Hematopoietic multipotent progenitor cell treated with erythropoietin and hydrocortisone succinate and interleukin-3 and kit ligand, for 8 days (in vitro differentiated cells): ENCODE measurements at places on chromosomes 13 and 19.

GRCh38 chr19:41217741-41218140 is 1.3 kb upstream of the AXL start:
- DNase-seq, result no peak

DNA sequence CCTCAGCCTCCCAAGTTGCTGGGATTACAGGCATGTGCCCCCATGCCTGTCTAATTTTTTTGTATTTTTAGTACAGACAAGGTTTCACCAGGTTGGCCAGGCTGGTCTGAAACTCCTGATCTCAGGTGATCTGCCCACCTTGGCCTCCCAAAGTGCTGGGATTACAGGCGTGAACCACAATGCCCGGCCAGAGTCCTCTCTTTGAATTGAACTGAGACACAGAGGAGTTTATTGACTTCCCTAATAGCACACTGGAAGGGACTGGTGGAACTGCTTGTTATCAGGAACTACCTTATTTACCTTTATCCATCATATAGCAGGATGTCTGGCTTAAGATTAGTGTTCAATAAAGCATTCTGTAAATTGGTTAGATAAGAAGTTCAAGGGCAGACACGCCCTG is 613.8 kb downstream of the EFNB2 start:
- DNase-seq, result no peak

DNA sequence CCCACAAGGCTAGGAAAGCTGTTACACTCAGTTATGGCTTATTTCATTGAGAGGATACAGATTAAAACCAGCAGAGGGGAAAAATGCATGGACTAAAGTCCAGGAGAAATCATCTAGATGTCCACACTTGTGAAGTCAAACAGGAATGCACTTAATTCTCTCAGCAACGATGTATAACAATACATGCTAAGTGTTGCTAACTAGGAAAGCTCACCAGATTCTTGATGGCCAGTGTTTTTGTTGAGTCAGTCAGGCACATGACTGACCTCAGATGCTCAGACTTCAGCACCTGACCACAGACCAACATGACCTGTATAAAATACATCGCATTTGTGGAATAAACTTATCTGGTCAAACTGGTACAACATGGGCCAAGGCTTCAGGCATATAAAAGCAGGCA is 470.2 kb upstream of the PRR20A start:
- no peak for DNase-seq

DNA sequence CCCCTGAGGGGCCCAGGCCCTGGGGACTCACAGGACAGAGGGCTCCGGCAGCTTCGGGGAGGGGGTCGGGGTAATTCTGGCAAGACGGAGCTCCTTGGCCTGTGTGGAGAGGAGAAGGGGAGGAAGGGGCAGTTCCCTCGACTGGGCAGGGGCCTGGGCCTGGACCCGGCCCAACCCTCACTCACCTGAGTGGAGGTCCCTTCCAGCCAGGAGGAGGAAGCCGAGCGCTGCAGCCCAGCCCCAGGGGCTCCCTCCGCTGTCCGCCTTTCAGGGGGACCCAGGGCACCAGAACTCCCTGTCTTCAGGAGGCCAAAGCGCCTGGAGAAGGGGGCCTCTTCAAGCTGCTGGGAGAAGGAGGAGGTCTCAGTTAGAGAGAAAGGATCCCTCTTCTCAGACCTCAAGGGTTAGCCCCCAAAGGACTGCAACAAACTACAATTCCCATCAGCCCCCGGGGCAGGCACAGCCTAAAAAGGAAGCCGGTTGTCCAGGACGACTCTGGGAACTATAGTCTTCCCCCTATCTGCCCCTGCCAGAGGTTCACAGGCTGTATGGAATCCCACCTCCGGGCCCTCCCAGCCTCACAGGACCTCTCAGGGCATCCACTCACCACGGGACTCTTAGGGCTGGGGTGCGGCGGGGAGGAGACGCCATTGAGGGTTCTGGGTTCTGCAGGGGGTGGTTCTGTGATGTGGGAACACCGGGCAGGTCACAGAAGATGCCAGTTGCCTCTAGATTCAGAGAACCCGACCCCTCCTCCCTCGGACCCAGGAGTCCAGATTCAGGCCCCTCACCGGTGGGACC is 19.8 kb downstream of the EPS8L1 start:
- no peak for DNase-seq

- no peak for DNase-seq
Observed at GRCh38 chr19:5926641-5927440, 12.8 kb downstream of the CAPS start.

GRCh38 chr13:21208652-21209154 is 32.2 kb downstream of the MRPL57 start:
- no peak for DNase-seq
